ENCODE measurements at places on chromosomes 6 and 20.

DNA sequence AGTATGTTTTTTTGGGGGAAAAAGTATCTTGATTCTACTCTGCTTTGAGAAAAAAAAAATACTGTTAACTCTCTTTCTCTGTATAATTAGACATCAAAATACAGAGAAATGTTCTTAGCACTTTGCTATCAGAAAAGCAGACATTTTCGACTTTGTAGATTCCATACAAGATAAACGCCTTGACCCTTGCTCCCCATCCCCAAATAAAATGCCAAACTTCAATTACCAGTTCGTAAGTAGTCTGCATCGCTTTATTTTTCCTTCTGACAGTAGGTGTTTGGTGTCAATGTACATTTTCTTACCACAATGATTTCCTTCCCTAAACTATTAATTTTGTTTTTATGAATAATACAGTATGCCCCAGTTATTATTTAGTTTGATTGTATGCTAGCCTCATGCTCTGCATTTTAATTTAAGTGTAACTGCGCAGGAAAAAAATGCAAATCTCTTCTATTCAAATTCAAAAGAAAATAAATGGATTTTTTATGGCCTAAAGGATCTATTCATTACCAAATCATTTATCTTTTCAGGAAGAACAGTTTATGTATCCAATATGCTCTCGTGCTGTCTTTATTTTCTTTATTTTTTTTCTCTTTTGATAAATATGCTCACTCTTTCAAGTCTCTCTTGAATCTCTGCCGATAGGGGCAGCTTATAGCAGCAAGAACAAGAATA, 84.8 kb upstream of the ZNF217 start:
- DNase-seq: no peak

- no peak for DNase-seq
Measured at GRCh38 chr20:18187020-18187419, 49.4 kb downstream of the KAT14 start.

- no peak for DNase-seq
Measured at GRCh38 chr20:57459278-57459677, 65.7 kb downstream of the CTCFL start.

- DNase-seq: no peak
Measured at GRCh38 chr6:25415274-25415673, 136.1 kb downstream of the CARMIL1 start.

DNA sequence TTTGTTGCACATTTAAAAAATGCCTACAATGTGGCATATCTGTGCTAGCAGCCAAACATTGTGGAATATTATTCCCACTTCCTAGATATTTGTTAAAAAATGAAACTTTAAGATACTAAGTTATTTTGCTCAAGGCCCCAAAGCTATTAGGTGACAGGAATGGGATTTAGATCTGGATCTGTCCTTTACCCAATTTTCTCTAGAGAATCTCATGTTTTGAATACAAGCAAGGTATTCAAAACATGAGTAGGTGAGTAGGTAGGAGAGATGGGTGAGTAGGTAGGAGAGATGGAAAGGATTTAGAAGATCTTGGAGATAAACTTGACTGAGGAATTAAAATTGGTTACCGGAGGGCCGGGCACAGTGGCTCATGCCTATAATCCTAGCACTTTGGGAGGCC, 61.2 kb upstream of the AKIRIN2 start:
- DNase-seq: no peak
